Aorta (tissue), 5 donors: ENCODE measurements at places on chromosomes 16 and 17. TPM values are rescaled to one million over a fixed set of nuclear protein-coding genes. Genes with fewer than 3 reads are reported as not detected.

The ASGR1 gene
- total RNA-seq, result 3.9 TPM

The VASN gene
- total RNA-seq, result 120 TPM

The PVALEF gene
- not detected for total RNA-seq

The LHX1 gene
- total RNA-seq, result not detected

The TOX3 gene
- total RNA-seq, result not detected

The PERCC1 gene
- total RNA-seq, result not detected

The CENPV gene
- 9.5 TPM for total RNA-seq
